ENCODE measurements at places on chromosomes 12 and 14.
A peak's percentile ranks its signal among the peaks of the same experiment; 100 is the strongest.

GRCh38 chr14:72909163-72909562 is 15.3 kb upstream of the DPF3 start:
- no peak for DNase-seq

- no peak for DNase-seq
These were observed 340.9 kb downstream of the PCNX1 start for GRCh38 chr14:71248194-71248593.

GRCh38 chr12:65825507-65826352 is 1.4 kb downstream of the HMGA2 start:
- DNase-seq = no peak

- DNase-seq = no peak
These were observed 2.1 kb upstream of the BLOC1S1 start for GRCh38 chr12:55713721-55714120.

- DNase-seq = peak; percentile 90
These were observed 49.6 kb downstream of the LRCOL1 start for GRCh38 chr12:132560614-132561426.

GRCh38 chr12:54956818-54957641 is 27.5 kb downstream of the TESPA1 start:
- DNase-seq = no peak

DNA sequence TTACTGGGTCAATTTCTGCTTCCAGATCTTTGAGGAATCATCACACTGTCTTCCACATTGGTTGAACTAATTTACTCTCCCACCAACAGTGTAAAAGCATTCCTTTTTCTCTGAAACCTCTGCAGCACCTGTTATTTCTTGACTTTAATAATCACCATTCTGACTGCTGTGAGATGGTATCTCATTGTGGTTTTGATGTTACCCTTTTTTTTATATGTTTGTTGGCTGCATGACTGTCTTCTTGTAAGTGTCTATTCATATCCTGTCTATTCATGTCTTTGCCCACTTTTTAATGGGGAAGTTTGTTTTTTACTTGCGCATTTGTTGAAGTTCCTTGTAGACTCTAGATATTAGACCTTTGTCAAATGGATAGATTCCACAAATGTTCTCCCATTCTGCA is 324.9 kb downstream of the NAV3 start:
- no peak for DNase-seq

- DNase-seq = no peak
These were observed 214.4 kb downstream of the BMP4 start for GRCh38 chr14:53742233-53742620.

DNA sequence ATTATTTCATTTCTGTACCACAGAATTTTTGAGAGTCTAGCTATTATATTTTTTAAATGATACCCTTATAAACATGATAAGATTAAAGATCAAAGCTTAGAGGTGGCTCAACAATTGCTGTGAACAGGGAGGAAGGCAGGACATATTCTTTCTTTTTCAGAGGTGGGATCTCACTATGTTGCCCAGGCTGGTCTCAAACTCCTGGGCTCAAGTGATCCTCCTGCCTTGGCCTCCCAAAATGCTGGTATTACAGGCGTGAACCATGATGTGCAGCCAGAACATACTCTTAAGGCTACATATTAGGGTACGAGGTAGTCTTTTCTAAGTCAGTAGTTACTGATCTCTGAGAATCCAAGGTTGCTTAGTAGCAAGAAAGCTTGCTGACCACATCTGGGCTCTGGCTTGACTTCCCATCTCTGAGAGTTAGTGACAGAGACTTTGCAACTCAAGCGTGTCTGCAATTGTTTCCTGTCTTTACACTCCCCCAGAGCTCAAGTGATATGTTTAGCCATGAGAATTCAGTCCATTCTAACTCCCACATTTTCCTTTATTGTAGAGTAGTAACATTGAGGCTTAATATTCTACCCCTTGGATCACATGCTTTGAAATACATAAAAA is 8.6 kb downstream of the RAB5B start:
- no peak for DNase-seq

DNA sequence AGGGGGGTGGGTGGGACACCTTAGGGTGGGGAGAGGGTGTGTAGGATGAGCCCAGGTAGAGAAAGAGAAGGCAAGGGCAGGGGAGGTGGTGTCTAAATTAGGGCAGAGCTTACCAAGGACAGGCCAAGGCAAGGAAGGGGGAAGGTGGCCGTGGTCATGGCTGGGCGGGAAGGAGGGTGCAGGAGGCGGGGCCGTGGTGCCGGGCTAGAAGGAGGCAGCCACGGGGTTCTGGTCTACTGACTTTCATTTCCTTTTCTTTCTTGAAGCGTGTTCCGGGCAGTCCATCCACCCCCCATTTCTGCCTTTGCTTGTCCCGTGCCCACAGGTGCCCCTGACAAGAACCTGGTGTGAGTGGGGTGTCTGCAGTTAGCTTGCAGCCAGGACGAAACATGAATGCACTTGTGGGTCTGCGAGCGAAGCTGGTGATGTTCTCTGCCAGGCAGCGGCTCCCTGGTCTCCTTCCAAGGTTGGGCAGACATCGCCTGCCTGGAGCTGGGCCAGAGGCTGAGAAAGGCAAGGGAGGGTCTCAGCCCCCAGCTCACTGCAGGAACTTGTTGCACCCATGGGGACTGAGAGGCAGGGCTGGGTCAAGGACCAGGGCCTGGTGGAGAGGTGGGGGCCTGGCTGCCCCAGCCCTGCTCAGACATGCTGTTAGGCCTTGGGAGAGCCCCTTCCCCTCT is 58.2 kb downstream of the KIF26A start:
- no peak for DNase-seq

GRCh38 chr12:40331886-40332285 is 107.1 kb downstream of the LRRK2 start:
- DNase-seq = no peak

DNA sequence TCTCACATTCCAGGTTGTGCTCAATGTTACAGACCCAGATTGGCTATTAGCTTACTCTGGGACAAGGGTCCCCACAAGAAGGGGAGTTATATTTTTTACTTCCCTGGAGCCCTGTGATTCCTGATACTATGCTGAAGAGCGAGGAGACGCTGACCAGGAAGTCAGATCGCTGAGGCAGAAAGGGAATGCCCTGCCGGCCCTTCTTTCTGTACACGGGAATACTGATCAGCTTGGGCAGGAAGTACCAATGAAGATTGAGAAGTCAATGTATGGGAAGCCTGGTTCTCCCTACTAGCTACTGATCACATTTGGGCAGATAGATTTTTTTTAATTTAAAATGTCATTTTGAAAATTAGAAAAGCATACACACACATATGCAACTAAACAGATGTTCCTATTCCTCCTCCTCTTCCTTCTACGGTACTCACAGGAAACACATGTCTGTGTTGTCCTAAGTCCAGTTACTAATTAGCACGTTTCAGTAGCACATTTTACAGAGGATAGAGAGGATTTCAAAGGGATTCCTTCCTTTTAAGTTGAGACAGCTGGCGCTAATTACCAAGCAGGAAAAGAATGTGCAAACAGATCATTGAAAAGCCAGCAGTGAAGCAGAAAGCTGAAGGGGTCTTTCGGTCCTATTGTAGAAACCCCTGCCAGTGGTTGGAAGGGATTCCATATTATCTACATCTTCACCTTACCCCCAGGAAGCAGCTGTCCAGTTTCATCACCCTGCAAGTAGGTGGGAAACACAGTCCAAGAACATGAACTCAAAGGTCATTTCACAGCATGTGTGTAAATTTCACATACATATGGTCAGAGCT is 292.4 kb downstream of the DUSP6 start:
- DNase-seq = no peak

DNA sequence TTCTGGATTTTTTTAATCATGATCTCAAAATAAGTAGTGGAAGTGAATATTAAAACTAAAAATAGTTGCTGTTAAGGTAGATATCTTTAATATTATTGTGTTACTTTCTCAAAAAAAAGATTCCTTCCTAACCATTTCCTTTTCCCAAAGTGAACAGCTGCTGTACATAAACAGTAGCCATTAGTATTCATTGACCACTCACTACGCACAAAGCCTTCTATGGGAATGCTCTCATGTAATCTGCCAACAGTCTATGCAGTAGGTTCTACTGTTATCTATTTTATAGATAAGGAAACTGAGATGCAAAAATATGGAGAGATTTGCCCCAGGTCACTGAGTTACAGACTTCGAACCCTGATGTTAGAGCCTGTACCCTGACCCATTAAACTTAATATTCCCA is 32.1 kb downstream of the ZFP36L1 start:
- DNase-seq = no peak

GRCh38 chr14:80213602-80214001 is 2.3 kb upstream of the DIO2 start:
- DNase-seq = peak; percentile 24

GRCh38 chr12:50508970-50509663 is 4.3 kb downstream of the DIP2B start:
- no peak for DNase-seq

DNA sequence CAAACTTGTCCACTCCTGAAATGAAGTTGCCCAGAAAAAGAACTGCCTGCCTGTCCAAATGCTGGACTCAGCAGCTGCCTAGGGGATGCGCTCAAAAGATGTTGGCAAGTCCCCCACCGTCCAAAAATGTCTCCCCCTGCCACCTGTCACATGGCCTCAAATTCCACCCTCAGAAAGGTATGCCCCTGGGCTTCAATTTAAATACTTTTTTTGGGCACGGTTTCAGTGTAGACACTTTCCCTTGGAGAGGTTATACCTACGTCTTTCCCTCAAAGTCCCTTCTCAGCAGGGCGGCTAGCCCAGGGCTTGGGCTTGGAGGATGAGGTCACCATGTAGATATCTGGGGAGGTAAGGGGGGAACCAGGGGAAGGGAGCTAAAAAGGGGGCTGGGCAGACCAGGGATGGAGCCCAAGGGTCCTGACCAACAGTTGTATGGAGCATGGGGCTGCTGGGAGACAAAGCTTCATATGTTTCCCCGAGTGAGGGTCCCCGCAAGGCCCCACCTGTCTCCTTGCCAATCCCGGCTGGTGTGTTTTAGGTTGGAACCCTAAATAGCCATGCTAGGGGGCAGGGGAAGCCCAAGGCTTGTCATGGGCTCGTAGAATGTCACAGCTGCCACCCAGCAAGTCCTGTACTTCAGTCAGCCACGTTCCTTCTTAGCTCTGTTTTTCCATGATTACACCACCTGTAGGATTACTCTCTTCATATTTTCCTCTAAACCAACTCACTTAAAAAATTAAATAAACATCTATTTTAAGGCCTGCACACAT is 131.2 kb upstream of the TBX3 start:
- DNase-seq = no peak

- no peak for DNase-seq
These were observed 16.5 kb downstream of the ETNK1 start for GRCh38 chr12:22641353-22642053.

DNA sequence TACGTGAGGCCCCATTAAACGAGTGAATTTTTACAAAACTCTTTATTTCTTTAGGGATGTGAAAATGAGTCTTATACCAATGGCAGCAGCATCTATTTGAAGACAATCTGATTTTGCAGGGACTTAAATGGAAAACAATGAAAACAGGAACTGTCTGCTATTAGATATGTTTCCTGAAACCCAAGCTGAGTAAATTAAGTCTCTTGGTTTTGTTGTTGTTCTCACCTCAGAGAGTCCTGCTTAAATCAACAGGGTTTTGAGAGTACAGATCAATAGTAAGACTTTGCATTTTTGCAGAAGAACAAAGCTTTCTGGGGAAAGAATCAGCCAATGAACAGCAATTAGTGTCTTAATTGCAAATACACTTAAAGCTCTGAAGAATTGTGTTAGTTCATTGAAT is 39.1 kb upstream of the LGR5 start:
- no peak for DNase-seq

DNA sequence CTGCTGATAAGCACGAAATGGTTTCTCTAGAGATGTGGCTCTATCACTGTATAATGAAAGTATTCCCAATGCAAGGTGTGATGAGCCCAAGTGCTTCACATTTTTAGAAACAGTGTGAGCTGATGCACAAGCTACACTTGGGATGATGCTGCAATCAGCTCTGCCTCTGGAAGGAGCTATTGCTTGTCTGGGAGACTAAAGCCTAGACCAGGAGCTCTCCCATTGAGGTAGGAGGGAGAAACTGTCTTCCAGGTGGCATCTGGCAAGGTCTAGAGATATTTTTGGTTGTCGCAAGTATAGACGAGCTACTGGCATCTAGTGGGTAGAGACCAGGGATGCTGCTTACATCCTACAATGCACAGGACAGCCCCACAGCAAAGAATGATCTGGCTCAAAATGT is 42.0 kb downstream of the HECTD4 start:
- DNase-seq = no peak

DNA sequence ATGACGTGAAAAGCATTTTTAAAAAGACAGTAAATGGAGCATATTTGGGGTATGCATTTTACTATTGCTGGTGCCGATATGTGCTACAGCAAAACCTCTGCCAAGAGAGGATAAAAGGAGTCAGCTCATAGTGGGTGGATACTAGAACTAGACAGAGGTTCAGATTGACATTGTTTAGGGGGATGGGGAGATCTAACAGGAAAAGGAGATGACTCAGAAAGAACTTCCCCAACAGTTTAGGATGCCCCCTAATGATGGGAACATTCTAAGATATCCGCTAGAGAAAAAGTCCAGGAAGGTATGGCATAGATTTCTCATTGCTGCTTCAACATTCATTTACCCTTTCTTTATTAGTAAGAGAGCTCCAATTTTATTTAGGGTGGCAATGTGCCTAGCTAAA is 110.5 kb upstream of the CLEC14A start:
- DNase-seq = no peak

- DNase-seq = no peak
These were observed 70.0 kb upstream of the CPM start for GRCh38 chr12:69002969-69003368.

GRCh38 chr12:31023271-31023724 is 50.4 kb upstream of the DDX11 start:
- no peak for DNase-seq

DNA sequence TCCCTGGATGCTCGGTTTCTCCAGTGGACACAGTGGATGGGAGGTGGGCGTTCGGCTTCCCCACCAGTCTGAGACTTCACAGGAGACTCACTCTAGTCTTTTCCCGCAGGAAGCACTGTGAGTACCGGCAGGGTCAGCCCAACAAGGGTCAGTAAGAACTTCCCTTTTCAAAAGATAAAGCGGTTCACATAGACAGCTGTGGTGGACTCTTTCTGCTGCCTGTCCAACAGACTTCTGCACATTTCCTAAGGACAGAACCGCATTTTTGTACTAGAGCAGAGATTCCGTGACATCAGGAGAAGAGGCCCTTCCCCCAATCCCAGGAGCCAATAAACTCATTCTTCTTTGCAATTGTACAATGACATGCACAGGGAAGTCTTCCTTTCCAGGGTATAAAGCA is 10.4 kb downstream of the LTBR start:
- no peak for DNase-seq

GRCh38 chr14:95095996-95096395 is 61.3 kb downstream of the DICER1 start:
- no peak for DNase-seq

DNA sequence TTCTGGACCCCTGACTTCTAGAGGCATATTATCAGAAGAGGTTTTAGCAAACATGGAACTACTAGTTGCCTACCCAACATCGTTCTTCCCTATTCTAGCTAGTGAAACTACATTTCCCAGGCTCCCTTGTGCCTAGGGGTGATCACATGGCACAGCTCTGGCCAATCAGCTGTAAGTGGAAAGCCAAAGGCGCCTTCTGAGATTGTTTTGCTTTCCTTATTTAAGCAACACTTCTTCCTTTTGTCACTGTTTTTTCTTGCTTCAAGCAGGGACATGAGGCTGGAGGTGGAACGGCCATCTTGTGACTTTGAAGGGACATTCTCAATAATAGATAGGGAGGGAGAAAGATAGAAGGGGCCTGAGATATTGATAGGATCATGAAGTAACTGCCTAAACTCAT is 136.7 kb downstream of the ZNF664 start:
- peak; percentile 10 for DNase-seq

GRCh38 chr12:40038619-40039018 is 67.3 kb downstream of the SLC2A13 start:
- no peak for DNase-seq
